ENCODE measurements at places on chromosomes 7 and 10.

DNA sequence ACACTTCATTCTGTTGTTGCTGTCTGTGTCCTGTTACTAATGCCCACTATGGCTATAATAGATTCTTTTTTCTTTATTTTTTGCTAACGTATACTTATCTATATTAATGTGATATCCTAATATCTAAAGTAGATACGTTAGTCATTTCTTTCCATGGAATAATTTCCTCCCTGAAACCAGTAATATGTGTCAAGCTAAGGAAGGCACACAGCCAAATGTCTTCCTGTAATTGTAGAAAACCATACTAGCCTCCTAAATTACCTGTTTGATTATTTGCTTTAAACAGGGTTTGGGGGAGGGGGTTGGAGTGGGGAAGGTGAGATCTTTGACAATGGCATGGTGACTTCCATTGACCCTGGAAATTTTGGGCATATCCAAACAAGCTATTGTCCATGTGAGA is 56.4 kb downstream of the THNSL1 start:
- no peak for DNase-seq

DNA sequence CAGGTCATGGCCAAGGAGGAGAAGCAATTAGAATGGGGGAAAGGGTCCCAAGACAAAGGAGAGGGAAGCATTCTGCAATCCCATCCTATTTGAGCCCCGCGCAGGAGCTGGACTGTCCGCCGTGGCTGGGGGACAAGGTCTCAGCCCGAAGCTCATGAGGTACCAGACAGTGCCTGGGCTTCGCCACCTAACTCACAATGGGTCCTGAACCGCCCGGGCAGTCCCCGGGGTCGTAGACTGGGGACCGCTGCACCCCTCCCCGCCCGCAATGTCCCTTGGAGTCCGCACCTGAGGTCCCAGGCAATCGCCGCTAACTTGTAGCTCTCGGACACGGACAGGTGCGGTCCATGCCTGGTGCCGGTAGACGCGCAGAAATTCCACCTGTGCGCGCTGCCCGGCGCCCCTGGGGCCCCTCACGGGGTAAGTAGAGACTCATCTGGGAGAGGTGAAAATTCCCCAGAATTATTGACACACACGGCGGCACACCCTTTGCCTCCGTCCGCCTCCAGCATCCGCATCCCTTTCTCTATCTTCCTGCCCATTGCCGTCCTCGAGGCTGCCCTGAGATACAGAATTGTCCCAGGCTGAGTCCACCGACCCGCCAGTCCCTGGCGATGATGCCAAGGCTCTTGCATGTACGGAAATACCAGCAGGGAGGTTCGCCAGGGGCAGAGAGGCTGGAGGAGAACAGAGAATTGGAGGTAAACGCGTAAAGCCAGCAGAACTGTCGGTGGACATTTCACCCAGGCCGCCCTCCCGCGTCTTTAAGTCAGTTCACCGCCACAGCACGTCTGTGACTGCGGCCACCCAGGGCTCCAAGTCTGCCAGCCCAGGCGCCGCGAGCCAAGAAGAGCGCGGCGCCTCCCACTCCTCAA is 1.8 kb downstream of the CHRM2 start:
- no peak for DNase-seq

- DNase-seq = no peak
These were observed 8.8 kb upstream of the ZCCHC24 start for GRCh38 chr10:79454259-79454658.

DNA sequence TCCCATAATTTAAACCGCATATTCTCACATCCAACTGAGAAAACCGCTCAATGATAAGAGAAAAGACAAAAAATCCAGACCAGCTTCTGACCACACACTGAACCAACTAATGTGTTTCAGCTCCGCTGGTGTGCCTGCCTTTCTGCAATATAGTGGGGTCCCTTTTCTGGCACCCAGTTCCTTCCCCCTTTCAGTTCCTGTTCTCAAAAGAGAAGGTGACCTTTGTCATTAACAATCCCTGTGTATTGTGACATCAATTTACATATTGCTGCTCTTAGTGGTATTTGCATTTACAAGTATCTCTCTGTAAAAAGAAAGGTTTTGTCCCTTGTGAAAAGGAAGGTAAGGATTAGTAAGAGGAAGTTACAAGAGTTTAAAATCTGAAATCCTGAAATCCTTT is 1.4 kb downstream of the PPP1R17 start:
- no peak for DNase-seq

DNA sequence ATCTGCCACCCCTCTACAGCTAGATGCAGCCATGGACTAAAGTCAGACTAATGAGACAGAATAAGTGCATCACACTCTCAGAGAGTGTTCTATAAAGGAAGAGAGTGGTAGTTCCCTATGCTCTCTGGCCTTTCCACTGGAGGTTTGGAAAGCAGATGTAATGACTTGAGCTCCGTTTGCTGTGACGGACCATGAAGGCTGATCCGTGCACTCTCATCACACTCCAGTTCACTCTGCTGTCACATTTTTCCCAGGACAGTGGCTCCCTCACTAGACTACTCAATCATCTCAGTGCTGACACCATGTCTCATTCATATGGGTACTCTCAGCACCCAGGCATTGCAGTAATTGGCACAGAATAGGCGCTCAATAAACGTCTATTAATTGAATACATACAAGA is 20.4 kb downstream of the TRDMT1 start:
- DNase-seq = no peak

DNA sequence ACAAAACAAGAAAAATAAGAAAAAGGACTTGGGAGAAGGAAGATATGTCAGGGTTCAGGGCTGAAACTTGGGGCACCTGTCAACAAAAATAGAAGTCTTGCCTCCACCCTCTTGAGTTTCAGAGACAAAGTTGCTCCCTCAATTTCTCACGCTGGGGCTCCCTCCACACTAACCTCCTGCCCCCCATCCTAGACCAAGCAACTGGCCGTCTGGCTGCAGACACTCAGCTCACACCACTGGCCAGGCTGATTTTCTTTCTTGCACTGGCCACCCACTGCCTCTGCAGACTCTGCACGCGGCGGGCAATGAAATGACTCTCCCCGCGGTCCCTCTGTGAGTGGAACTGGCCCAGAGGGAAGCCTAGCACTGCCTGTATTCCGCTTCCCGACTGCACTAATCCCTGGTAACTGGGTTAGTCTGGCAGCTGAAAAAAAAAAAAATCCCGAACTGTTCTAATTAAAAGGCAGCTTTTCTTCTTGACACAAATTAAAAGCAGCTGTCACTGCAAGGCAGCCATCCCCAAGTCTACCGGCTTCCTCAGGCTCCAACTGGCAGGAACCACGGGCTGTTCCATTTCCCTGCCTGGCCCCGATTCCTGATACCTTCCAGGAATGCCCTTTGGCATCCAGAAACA is 83.5 kb downstream of the SPDYE5 start:
- peak; percentile 35 for DNase-seq

DNA sequence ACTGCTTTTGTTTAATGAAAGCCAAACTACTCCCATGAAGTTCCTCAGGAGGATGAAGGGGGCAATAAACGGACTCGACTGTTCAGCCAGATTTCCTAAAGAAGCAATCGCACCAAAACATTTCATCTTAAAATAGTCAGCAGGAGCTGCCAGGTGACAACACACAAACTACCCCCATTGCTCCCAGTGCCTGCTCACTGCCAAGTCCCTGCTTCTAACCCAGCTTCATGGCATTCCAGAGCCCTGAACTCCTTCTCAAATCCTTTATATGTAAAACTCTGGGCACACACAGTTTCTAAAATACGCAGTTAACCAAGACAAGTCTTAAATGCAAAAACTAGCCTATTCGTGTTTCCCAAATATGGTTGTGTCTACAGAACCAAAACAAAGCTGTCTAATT is 110.0 kb downstream of the SORBS1 start:
- no peak for DNase-seq

GRCh38 chr10:103548006-103548405 is 54.5 kb downstream of the NEURL1 start:
- no peak for DNase-seq

DNA sequence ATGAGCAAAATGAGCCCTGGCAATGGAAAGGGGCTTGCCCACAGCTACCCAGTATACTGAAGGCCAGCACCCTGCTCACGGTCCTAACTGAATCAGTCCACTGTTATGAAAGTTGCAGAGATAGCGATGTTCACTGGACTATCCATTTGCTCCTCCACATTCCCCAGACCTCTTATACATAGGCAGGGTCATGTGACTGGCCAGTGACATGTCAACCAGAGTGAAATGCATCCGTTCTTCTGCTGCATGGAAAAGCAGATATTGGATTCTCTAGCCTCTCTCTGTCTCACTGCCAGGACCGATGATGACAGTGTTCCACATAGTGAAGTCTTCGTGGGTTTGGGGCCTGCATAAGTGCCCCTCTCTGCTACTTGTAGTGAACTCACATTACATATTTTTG is 503.4 kb downstream of the RPS24 start:
- no peak for DNase-seq

DNA sequence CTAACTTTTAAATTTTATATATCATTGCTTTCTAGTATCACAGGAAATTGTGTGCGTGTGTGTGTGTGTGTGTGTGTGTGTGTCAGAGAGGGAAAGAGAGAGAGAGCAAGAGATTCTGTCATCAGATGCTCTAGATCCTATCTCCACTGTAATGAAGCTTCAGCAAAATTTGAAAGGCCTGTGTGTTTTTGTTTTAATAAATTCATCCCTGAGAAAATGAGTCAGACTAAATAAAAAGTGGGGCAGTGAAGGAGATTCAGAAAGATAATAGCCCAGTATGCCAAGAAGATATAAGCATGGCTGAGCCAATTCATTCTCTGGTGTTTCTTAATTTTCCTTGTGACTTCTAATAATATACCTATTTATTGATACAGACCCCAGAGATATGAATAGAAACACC is 184.2 kb upstream of the TMEM196 start:
- DNase-seq = no peak

- no peak for DNase-seq
These were observed 166.3 kb downstream of the ARHGAP12 start for GRCh38 chr10:31762316-31762715.

DNA sequence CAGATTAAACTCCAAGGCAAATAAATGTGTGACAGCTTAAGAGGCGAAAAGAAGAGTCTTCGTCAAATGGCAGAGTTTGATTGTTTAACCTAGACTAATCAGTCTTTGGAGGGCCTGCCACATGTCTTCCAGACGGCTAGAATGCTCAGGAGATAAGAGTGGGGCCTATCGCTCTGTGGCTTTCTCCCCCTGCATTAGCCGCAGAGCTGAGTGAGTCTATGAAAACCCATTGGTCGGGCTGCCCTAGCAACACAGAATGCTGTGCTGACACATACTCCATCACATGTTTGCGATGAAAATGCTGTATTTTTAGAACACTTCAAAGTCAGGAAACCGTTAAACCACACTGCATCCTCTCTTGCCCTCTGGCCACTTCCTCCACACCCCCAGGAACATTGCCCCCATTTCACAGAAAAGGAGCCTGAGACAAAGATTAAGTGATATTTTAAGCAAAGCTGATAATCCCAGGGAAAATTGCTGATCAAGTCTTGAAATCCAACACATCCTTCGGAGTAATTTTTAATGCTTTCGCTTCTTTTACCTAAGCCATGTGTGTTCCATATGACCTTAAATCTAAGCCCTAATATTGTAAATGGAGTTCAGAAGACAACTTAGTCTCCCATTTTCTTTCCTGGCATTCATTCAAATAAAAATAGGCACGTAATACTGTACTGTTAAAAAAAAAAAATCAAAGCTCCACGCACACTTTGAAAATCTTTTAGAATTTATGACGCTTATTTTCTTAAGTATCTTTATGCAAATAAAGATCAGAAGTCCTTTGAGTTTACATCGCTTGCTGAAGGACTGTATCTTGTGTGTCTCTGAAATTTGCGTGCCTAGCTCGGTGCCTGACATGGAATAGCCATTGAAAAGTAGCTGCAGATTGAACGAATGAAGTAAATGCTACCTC is 161.2 kb downstream of the CELF2 start:
- DNase-seq = no peak

DNA sequence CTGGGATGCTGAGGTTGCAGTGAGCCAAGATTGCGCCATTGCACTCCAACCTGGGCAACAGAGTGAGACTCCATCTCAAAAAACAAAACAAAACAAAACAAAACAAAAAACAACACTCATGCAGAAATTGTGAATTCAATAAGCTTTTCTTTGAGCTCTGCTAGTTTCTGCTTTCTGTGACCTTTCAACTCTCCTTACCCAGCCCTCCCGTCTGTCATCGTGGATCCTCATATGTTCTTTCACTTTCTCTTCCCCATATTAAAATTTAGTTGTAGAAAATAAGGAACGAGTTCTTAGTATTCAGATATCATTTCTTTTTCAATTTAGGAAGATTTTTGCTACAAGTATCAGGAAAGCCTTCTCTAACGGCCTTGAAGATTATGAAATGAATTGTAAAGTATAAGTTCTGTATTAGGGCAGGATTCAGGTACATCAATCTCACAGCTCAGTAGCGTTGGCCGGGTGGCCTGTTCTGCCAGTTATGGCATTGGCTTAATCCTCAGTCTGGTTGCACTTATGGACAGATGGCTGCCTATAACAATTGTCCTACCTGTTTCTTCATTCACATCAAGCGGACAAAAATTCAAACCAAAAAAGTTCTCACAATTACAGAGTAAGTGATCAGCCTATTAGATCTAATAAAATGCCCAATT is 1167.0 kb downstream of the SORCS3 start:
- no peak for DNase-seq

DNA sequence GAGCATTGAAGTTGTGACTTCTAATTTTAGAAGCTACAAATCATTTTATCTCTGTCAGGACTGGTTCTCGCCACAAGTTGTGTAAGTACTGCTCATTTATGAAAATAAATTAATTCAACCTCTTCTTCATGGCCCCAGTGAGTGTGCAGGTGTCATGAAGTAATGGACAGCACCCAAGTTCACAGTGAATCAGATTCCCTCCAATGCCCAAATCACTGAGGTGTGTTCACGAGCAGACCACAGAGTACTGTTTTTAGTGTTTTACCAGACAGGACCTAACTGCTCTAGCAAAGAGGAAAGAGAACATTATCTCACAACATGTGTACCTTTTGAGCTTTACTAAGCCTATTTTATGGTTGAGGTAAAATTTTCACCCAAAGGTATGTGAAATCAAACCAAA is 980.0 kb downstream of the CNTNAP2 start:
- DNase-seq = no peak

- no peak for DNase-seq
These were observed 186.7 kb downstream of the CHCHD3 start for GRCh38 chr7:132895231-132895630.

GRCh38 chr7:102873470-102874165 is 39.2 kb upstream of the LRRC17 start:
- no peak for DNase-seq

DNA sequence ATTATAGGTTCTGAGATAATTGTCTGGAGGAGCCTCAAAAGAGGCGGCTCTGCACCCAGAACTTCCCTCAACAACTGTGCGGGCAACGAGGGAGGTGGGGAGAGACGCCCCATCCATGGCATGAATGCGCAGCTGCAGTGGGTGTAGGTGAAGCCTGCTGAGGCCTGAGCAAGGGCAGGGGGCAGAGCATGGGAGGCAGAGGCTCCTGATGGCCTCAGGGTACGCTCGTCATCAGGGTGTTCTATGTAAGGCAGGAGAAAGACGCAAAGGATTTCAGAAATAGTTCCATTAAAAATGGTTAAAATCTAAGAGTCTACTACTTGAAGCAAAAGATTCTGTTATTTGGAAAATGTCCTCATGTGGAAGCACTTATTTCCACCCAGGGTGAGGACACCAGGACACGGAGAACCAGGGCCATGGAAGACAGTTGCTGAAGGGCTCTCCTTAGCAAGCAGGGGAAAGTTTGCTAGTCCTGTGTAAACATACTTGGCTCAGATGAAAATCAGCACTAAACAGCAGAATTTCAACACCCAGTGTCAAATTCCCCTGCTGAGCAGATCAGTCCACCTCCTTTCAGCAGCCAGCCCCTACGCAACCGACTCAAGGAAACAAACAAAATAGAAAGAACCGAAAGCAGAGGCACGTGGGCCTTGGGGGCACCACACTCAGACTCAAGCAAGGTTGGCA is 18.9 kb downstream of the INSIG1 start:
- no peak for DNase-seq

Data from cerebellar cortex (tissue), 1 donor.